ENCODE measurements at places on chromosomes 12 and 14.

DNA sequence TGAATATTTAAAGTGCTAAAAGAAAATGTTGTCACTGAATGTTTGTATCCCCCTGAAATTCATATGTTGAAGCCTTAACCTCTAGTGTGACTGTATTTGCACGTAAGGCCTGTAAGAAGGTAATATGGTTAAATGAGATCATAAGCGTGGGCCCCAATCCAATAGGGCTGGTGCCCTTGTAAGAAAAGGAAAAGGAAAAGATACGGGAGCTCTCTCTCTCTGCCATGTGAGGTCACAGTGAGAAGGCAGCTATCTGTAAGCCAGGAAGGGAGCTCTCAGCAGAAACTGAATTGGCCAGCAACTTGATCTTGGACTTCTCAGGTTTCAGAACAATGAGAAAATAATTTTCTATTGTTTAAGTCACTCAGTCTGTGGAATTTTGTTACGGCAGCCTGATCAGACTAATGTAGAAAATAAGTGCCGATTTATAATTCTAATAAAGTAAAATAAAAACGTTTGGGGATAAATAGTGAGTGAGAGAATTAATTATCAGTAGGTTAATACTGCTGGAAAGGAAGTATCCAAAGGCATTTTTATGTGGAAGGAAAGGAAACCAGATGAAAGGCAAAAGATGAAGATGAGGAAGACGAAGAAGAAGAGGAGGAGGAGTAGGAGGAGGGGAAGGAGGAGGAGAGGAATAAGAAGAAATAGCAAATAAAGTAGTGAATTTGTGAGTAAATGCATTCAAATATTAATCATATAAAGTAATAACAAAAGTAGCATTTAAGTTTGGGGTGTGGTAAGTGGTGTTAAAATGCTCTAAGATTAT lies 188.5 kb upstream of the KRR1 start:
- no peak for DNase-seq

- no peak for DNase-seq
These were observed 998.8 kb upstream of the TMEM132C start for GRCh38 chr12:127268213-127268612.

- DNase-seq, result no peak
These were observed 297.1 kb downstream of the KSR2 start for GRCh38 chr12:117671734-117672133.

DNA sequence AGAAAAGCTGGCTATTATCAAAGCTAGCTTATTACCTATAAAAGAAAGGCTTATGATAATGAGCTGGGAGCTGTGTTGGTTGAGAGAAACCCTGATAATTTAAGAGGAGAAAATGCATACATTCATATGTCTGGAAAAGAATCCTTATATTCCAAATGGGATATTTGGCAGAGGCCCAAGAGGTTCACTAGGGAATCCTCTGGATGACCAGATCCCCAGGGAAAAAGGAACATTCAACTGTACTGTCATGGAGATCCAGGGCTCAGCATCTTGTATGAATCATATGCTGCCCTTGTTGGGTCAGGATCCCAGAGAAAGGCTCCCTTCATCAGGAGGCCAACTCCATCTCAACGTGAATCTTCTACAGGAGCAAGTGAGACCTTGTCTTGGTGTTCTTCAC lies 16.6 kb upstream of the FBXO34 start:
- DNase-seq, result no peak

- DNase-seq, result no peak
These were observed 468.4 kb upstream of the STXBP6 start for GRCh38 chr14:25518364-25518763.

GRCh38 chr14:56666294-56666693 lies 86.7 kb downstream of the TMEM260 start:
- no peak for DNase-seq

DNA sequence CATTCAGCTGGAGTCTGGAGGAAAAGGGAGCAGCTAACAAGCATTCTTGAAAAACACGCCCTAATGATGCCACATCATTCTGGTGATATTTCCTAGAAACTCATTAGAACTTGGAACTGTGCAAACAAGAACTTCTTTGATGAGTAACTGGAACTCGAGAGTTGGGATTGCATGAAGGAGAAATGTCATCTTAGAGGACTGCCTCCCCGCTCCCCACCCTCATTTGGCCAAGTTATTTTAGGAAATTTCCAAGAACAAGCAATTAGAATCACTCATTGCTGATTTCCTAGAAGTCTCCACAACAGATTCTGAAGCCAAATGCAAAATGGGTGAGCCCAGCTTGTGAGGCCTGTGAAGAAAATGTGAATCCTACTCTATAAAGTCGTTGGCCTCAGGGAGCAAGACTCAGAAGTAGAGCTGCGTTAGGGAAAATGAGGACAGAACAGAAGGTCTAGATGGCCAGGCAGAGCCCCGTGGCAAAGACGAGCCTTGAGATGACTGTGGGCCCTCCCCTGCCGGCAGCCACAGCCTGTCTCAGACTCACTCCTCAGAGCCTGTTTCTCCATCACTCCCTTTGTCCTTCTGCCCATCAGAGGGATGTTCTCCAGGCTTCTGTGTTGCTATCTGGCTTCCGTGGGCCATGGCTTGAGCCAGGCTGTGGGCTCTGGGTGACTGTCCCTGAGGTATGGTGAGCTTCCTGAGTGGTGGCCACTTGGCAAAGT lies 38.4 kb downstream of the RTL1 start:
- DNase-seq, result no peak

- no peak for DNase-seq
These were observed 109.2 kb downstream of the IGF1 start for GRCh38 chr12:102371165-102371564.

GRCh38 chr12:131946757-131947156 lies 3.0 kb upstream of the EP400 start:
- no peak for DNase-seq

All from astrocyte of the cerebellum (primary cell).